ENCODE measurements at places on chromosomes 2 and 18.

GRCh38 chr2:44877417-44877816 lies 64.1 kb upstream of the SIX3 start:
- no peak for DNase-seq

- no peak for DNase-seq
Measured at GRCh38 chr18:42412896-42413295, 457.9 kb downstream of the PIK3C3 start.

DNA sequence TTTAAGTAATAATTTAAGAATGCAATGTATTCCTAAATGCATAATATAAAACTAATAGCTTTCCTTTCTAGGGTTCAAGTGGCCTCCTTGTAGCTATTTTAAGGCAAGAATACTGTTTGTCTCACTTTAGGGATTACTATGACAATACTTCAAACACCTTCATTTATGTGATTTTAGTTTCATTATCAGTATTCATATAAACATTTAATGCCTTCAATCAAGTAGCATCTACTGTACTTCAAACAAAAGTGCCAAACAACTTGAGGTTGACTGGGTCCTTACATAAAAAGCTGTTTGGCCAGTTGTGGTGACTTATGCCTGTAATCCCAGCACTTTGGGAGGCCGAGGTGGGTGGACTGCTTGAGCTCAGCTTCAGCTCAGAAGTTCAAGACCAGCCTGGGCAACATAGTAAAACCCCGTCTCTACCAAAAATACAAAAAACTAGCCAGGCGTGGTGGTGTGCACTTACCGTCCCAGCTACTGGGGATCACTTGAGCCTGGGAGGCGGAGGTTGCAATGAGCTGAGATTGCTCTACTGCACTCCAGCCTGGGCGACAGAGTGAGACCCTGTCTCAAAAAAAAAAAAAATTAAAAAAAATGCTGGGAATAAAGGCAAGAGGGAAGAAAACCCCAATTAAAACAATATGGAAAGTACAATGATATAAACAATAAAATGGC lies 9.3 kb downstream of the MEX3C start:
- DNase-seq: no peak

DNA sequence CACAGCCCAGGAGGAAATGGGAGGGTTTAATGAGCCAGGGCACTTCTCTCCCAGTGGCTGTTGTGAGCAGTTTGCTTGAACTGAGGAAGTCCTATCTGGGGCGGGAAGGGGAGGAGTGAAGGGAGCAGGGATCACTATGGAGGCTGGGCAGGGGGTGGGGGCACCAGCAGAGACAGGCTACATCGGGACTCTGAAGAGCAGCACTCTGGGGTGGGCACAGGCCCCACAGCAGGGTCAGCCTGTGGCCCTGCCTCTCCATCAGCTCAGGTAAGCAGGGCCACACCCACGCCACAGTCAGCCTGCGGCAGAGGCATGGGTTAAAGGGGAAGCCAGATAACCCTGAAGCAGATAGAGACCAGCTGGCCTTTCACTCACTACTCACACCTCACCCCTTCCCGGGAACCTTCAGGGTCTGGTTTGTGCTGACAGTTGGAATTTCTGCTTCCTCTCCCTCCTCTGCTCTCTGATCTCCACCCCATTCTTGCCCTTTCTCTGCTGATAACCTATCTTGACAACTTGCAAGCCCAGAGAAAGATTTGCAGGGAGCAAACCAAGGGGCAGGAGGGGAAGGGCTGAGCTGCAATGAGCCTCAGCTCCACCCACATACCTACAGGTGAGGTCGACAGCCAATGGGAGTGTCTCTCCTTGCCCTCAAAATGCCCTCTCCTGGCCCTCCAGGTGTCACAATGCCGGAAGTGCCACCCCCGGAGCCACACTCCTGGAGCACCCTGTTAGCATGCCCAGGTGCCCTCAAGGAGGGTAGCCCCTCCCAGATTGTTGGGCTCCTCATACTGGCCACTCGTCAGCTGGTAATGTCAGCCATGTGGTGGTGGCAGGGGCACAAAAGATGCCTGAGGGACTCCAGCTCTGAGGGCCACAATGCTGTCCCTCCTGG lies 3.7 kb downstream of the SIGLEC15 start:
- DNase-seq: peak; percentile 87

DNA sequence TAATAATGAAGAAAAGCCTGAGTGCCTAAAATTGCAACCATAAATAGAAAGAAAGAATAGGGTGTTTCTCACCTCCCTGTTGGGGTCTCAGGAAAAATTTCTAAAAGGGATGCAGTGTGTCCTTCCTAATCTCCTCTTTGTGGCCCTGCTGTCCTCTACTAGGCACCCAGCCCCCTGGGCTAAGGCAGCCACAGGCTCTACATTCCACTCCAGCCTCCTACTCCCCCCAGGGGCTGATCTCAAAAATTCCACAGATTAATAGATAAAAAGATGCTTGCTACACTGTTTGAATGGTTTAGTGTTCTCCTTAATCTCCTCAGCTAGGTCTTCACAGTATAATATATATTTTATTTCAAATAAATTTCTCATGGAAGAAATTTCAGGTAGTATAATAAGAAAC lies 17.6 kb downstream of the SATB2 start:
- no peak for DNase-seq

GRCh38 chr18:45373286-45373880 lies 241.9 kb upstream of the SLC14A2 start:
- DNase-seq: peak; percentile 56

DNA sequence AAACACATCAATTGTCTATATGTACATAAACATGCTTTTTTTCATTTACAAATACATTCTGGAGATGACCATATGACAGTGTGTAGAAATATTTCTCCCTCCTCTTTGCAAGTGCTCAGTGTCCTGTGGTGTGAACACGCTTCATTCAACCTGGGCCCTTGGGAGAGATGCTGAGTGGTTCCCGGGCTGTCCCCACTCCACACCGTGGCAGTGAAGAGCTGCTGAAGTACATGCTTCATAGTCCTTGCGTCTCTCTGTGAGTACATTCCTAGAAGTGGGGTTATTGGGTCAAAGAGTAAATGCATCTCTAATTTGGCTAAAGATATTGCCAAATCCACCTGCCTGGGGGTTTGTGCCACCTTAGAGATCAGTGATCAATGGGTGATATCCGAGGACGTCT lies 6.5 kb upstream of the GPR35 start:
- DNase-seq: no peak

DNA sequence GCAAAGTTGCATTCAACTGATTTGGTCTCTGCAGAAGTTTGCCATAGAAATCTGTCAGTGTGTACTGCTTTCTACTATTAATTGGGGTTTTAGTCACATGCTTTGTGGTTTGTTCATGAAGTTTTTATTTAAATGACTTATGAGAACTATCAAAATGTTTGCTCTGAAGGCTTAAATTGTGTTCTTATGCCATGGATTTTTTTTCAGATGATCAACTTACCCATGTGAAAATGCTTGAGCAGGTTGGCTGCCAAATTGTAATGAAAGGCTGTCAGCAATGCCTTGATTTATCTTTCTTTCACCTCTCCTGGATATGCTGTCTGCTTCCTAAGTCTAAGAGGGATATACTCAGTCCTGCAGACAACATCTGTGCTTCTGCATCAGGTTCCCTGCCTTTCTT lies 50.7 kb downstream of the FMNL2 start:
- DNase-seq: no peak

DNA sequence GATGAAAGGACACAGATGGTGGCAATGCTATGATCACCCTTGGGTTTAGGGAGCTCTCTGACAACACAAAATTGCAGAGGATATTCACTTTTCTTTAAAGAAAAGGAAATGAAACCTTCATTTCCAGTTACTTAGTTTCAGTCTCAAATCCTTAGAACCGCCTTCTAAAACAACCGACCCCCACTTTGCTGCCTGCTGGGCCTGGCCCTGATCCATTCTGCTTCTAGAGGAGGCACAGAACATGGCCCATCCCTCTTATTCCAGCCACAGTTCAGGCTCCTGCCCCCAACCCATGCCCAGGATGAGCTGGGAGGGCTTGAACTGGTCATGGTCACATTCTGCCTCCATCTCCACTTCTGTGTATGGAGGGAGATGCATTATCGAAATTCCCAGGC lies 311.6 kb downstream of the EN1 start:
- DNase-seq: no peak

DNA sequence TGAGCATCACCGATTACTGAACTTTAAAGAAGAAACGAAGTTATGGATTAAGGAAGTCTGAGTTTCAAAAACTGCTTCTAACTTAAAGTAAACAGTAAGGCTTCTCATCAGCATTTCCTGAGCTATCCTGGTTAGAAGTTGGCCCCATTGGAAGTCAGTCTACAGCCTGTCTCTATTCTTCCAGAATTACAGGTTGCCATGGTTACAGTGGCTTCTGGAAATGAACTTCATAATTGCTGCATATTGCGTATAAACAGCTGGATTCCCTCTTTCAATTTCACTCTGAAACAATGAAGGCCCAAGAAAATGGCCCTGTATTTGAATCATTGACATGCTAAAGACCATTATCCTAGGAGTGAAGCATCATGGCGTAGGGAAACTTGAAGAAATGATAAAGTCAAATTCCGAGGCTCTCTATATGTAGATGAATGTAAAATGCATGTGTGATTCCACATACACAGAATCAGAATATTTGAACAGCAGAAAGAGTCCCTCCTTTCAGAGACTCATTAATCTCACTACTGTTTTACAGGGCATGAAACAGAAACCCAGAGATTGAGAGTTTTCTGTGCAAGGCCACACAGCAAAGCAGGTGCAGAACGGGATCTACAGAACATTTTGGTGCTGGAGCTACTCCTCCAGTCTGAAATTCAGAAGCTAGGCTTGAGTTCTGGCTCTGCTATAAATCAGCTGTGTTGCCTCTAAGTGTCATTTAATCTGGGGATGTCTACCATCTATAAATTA lies 856.4 kb upstream of the CELF4 start:
- DNase-seq: no peak

- no peak for DNase-seq
Measured at GRCh38 chr2:2273421-2273820, 57.7 kb downstream of the MYT1L start.

DNA sequence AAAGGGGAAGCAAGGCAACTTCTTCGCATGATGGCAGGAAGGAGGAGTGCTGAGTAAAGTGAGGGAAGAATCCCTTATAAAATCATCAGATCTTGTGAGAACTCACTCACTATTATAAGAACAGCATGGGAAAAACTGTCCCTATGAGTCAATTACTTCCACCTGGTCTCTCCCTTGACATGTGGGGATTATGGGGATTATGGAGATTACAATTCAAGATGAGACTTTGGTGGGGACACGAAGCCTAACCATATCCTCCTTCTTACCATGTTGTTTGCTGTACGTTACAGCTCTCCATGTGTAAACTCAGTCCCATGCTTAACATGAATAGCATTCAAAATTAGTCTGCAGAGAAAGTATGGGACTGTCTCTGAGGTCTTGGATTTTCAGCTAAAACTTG lies 1096.8 kb upstream of the ACVR2A start:
- DNase-seq: no peak

DNA sequence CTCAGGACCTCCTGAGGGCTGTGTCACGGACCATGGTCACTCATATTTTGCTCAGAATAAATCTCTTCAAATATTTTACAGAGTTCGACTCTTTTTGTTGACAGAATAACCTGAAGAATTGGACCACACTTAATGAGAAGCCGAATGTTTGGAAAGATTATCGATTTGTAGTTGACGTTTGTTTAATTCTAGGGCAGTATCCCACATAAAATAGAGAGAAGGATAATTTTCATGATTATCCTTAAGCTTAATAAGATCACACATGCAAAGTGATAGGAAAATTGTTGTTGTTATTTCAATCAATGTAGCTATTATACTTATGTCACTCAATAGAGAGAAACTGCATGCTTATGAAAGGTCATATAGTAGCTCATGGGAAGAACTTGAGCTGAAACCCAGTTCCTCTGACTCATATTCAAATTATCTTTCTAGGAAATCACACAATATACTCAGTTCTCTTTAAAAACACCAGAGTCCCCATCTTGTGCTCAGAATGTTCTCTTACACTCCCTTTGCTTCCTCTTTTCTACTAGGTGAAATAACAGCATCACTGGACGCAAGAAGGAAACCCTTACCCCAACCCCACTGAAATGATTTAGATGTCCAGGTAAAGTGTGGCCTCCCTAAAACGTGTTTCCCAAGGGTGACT lies 982.1 kb downstream of the TSN start:
- peak; percentile 94 for DNase-seq

GRCh38 chr18:8610459-8610851 lies 1.2 kb downstream of the RAB12 start:
- DNase-seq: peak; percentile 79

GRCh38 chr2:206154197-206154596 lies 5.0 kb downstream of the NDUFS1 start:
- DNase-seq: peak; percentile 47

DNA sequence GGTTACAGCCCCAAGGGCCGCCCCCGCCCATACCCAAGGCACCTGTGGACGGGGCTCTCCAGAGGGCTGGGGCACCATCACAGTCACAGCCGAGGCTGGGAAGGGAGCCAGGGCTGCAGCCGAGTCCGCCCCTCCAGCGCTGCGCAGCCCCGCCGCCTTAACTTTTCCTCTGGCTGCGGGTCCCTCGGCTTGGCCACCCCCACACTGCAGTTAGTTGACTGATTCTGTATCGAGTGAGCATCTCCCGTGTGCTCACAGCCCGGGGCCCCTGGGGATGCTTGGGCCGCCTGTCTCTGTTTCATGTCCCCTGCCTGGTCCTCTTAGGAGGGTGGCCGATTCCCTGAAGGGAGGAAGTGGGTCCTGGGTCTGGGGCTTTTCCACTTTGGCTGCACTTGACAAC lies 33.7 kb downstream of the EMILIN2 start:
- no peak for DNase-seq

- no peak for DNase-seq
Measured at GRCh38 chr2:98944775-98945174, 8.8 kb upstream of the CRACDL start.

DNA sequence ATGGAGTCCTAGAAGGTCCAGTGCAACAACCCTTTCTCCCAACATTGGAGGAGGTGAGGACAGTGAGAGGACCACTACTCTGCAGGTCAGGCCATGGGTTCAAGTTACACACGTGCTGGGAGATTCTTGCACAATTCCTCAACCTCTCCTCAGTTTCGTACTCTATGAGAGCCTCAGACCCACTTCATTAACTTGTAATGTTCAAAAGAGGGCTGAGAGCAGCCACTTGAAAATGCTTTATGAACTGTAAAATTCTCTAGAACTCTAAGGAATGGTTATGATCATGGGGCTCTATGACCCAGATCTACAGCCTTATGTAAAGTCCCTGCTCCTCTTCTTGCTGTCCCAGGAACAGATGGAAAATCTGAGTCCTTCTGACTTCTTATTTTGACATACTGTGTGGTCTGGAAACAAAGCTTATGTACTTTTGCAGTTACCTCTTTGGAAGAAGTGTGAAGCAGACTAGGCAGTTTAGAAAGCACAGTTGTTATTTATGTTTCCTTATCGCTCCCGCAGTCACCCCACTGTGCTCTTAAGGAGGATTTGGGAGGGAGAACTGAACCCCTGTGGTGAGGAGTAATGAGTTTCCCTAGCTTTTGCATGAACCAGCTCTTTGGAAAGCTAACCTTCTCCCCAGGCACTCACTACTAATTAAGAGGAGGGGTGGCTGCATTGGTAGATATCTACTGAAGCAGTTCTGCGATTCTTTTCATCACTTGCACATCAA lies 296.6 kb downstream of the LRRTM1 start:
- no peak for DNase-seq

- no peak for DNase-seq
Measured at GRCh38 chr18:32469190-32469651, 1.5 kb downstream of the GAREM1 start.

Measured in OCI-M1 (cell line).